Testis (tissue), 5 donors: ENCODE measurements at places on chromosomes 12 and 14. TPM values are rescaled to one million over a fixed set of nuclear protein-coding genes. Genes with fewer than 3 reads are reported as not detected.

USP15 gene
- total RNA-seq, result 146 TPM

JKAMP gene
- 81.4 TPM for total RNA-seq

- peak; percentile 70 for DNase-seq
Observed at GRCh38 chr14:24403294-24403998, 4.6 kb downstream of the NYNRIN start.

DNA sequence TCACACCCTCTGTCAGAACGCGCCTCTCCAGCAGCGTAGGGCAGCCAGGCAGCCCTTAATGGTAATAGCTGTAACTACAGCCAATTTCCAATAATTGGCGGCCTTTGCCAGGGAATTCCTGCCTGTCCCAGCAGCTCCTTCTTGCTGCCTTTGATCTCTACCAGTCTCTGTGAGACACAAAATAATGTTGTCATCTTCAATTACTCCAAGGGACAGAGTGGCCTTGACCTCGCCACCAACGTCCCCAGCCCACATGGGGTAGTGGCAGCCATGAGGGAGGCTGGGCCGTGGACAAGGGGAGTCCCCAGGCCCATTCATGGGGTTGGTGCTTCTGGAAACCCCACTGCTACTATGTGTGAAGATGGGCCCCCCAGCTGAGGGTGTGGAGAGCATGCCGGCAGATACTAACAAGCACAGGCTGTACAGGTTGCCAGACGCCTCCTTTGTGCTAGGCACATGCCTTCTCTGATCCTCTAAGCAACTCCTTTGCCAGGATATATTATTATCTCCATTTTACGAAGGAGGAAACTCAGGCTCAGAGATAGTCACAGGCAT, 17.4 kb upstream of the CLMN start:
- peak; percentile 44 for DNase-seq

DNA sequence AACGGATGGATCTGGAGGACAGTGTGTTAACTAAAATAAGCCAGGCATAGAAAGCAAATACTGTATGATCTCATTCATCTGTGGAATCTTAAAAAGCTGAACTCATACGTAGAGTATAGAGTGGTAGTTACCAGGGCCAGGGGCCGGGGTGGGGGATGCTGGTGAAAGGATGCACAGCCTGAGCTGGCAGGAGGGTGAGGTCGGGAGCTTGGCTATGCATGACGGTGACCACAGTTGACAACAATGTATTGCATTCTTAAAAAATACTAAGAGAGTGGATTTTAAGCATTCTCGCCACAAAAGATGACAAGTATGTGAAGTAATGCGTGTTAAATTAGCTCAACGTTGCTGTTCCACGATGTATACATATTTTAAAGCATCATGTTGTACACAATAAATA, 351.3 kb downstream of the TMEM121 start:
- no peak for DNase-seq

DNA sequence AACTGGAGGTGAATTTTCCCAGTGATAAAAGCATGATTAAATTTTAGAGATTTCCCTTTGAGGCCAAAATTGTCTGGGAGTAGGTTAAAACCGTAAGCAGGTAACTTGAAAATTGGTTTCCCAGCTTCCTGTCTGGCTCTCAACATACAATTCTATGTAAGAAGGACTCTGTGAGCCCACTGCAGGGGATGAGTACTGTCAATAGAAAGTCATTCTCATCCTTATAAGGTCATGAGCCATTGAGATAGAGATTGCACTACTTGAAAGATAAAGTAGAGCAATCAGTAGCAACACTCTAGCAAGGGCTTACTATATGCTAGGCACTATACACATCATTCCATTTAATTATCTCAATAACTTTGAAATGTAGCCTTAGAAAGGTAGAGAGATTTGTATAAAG, 225.6 kb upstream of the HMGA2 start:
- DNase-seq, result no peak

GRCh38 chr14:97624985-97625384, 827.8 kb downstream of the VRK1 start:
- DNase-seq, result no peak
